M059J (cell line): ENCODE measurements at places on chromosomes 2 and 18. TPM values are rescaled to one million over a fixed set of nuclear protein-coding genes. Genes with fewer than 3 reads are reported as not detected.

Gene ARMC9
- total RNA-seq = 48.5 and 68.2 TPM in 2 replicates

Gene HOXD4
- 0.05 TPM in 1 of 2 replicates, not detected in the other for total RNA-seq

Gene GBX2
- total RNA-seq = 0.96 and 6.6 TPM in 2 replicates

Gene MARCO
- total RNA-seq = not detected in 2 replicates

Gene TUBB8B
- total RNA-seq = not detected in 2 replicates

Gene XPO1
- total RNA-seq = 134 and 210 TPM in 2 replicates

Gene C2orf80
- not detected in 2 replicates for total RNA-seq

Gene TCF7L1
- 0.05 TPM in 1 of 2 replicates, not detected in the other for total RNA-seq

Gene GTF2A1L
- total RNA-seq = 0.25 TPM in 1 of 2 replicates, not detected in the other

Gene TACR1
- 0.22 and 0.25 TPM in 2 replicates for total RNA-seq

Gene CNGA3
- total RNA-seq = not detected in 2 replicates

DNA sequence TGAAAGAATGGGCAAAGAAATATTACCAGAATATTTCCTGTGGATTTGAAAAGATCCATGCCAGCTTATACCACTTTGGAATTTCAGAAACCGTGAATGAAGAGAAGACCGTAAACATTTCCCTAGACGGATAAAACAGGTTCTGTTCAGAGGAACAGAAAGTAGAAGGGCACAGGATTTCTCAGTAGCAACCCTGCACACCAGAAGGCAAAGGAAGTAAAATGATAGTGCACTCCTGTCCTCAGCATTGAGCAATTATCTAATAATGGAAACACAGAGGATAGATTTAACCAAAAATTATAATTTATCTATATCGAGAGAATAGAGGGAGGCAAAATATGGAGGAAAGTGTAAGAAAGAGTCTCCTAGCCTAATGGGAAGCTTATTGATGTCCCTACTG, 87.0 kb upstream of the ITGA6 start:
- peak; percentile 20 for DNase-seq

DNA sequence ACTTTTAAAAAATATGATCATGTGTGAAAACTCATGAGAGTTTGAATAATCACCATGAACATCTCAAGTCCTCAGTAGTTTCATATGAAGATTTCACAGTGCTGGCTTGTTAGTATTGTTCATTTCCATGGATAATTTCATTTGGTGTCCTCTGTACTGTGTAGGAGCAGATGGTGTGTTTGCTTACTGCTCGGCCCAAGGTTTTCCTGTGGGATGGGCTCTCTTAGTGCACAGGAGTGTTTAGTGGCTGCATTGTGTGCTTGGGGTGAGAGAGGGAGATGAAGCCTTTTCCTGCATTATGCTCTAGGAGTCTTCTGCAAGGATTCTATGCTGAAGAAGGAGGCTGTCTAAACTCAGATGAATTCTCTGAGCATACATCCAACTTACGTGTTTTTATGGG, 270.6 kb downstream of the SOCS6 start:
- DNase-seq = no peak

DNA sequence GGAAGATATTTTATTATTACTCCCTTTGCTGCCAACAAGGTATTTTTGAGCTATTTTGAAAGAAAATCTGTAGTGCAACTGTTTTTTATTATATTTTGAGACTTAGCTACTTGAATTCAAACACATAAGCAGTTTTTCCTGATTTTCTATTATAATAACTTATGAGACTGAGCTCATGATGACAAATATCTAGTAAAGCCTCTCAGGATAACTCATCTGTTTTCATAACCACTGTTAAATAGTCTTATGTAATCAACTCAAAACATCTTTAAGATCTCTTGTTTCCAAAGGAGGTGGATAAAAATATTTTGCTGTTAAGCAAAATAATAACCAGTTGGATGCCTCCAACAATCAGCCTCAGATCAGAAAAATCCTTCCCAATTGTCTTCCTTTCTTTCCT, 21.9 kb upstream of the PPP1CB start:
- peak; percentile 18 for DNase-seq

- peak; percentile 25 for DNase-seq
Measured at GRCh38 chr2:239399433-239399920, 1.3 kb downstream of the HDAC4 start.

DNA sequence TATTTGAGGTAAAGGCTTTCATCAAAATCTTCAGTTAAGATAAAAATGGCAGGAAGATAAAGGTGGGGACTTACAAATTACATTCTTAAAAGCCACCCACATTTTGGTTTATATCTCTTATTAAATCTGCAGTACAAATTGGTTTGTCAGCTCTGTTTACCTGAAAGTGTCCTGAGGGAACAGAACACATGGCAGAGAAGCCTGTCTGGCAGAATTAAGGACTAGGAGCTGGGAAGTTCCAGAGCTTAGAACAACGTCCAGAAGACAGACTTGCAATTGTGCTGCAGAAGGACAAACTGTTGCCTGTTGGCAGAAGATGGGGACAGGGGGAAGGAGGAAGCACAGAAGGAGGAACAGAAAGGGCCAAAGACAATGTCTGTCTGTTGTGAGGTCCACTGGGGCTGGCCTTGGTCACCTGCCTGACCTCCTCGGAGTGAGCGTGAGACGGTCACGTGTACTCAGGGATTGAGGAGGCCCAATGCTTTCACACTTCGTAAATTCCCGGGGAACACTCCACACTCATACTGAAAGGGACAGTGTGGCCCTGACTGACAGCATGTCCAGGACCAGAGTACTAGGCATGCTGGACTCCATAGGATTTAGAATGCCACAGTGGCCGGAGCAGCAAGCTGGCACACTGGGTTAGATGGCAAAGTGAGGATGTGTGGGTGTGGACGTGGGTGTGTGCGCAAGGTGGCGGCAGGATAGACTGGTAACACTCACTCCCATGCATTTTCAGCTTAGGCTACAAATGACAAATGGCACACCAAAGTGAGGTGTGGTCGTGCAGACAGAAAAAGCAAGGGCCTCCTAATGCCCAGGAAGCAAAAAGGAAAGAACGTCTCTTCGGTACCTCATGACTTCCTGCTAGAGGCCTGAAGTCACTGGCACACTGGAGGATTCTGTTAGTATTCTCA, 210.9 kb upstream of the REV1 start:
- DNase-seq = no peak

DNA sequence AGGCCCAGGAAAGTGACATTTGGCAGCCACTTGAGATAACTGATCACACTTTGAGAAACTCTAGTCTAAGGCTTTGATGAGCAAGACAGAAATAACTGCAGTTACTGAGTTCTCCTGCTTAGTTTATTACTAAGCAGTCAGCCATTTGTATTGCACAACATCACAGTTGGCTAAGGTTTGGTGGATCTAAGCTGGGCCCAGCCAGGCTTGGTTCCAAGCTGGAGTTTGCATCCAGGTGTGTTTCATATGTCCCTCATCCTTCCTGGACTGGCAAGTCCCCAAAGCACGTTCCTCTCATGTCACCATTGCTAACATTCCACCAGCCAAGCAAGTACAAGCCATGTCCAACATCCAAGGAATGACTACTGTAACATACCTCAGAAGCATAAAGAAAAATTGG, 71.3 kb upstream of the ZNF532 start:
- DNase-seq = peak; percentile 89

DNA sequence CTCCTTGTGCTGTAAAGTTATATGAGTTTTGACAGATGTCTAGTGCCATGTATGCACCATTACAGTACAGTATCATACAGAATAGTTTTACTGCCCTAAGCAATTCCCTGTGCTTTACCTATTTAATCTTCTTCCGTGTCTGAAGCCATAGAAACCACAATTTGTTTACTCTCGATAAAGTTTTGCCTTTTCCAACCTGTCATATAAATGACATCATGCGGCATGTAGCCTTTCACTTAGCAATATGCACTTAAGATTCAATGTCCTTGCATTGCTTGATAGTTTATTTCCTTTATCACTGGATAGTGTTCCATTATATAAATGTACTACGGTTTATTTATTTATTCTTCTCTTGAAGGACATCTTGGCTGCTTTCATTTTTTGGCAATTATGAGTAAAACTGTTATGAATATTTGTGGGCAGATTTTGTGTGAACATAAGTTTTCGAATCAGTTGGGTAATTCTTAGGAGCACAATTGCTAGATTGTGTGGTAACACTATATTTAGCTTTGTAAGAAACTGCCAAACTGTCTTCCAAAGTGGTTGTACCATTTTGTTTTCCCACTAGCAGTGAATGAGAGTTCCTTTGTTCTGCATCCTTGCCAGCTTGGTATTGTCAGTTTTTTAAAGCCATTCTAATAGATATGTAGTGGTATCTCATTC, 136.8 kb upstream of the MAP3K20 start:
- peak; percentile 28 for DNase-seq

- DNase-seq = no peak
Measured at GRCh38 chr18:36759167-36759776, 69.5 kb downstream of the TPGS2 start.

GRCh38 chr2:56801770-56802169, 618.0 kb downstream of the CCDC85A start:
- peak; percentile 72 for DNase-seq

DNA sequence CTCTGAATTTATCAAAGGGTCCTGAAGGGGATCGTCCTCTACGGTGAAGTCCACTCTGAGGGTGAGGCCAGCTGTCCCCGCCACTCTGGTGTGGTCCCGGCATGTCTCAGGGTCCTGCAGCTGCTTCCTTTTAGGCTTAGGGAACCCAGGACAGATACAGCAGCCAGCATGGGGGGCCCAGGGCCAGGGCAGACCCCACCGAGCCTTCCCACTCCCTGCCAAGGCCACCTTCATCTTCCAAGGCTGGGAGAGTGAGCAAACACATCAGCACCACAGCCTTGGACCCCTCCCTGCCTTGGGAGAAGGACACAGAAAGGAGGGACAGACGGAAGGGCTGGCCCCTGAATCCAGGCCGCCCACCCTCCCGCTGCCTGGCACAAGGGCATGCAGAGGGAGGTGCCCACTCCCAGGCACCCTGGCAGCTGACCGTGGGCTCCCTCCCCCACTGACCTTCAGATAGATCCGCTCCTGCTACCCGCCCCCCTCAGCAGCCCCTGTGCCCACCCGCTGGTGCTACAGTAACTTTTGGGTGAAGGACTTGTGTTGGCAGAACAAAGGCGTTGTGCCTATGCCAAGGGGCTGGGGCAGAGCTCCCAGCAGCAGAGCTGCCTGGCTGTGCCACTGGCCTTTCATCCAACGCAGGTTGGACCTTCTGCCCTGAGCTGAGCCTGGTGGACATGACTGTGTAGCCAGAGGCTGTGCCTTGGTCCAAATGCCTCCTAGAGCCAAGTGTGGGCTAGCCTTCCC, 7.6 kb downstream of the CYP26B1 start:
- DNase-seq = no peak

GRCh38 chr2:68627615-68628014, 15.8 kb upstream of the PROKR1 start:
- DNase-seq = no peak

DNA sequence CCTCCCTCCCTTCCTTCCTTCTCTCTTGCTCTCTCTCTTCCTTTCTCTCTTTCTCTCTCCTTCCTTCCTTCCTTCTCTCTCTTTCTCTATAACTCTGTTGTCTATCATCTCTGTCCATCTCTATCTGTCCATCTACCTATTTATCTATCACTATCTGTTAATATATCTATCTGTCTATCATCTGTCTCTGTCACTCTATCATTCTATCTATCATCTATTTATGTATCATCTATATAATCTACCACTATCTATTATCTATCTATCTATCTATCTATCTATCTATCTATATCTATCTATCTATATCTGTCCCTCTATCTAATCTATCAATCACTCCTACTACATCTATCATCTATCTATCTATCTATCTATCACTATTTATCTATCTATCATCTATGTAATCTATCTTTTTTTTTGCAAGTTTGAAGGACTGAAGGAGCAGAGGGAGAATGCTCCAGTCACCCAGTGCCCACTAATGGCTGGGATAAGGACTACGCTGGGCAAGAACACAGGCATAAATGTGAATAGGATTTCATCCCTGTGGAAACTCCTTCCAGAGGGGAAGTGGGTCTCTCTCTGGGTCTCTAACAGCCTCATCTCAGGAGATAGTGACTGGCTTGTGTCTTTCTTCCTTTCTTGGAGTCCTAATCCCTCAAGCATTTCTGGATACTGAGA, 427.0 kb downstream of the LPIN1 start:
- peak; percentile 24 for DNase-seq

DNA sequence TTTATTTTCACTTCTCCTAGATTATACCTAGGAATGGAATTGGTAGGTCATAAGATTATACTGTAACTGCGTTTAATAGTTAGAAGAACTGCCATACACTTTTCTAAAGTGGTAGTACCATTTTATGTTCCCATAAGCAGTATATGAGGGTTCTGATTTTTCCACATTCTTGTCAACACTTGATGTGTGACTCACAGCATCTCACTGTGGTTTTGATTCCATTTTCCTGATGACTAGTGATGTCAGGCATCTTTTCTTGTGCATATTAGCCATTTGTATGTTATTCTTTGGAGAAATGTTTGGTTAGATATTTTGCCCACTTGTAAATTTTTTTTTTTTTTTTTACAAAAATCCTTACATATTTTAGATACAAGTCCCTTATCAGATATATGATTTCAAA, 2.3 kb downstream of the DCAF17 start:
- peak; percentile 89 for DNase-seq

GRCh38 chr2:195027947-195028346, 629.1 kb upstream of the SLC39A10 start:
- DNase-seq = no peak

GRCh38 chr2:73716543-73717250, 20.4 kb downstream of the TPRKB start:
- peak; percentile 51 for DNase-seq

- peak; percentile 86 for DNase-seq
Measured at GRCh38 chr2:156476850-156477206, 40.6 kb downstream of the GPD2 start.

GRCh38 chr2:136997557-136997956, 232.2 kb downstream of the THSD7B start:
- DNase-seq = peak; percentile 9

GRCh38 chr2:119252186-119253113, 28.8 kb downstream of the STEAP3 start:
- DNase-seq = peak; percentile 98

GRCh38 chr2:166572937-166573336, 78.9 kb upstream of the SCN7A start:
- no peak for DNase-seq

GRCh38 chr2:41668529-41668928, 379.3 kb upstream of the PKDCC start:
- DNase-seq = no peak

DNA sequence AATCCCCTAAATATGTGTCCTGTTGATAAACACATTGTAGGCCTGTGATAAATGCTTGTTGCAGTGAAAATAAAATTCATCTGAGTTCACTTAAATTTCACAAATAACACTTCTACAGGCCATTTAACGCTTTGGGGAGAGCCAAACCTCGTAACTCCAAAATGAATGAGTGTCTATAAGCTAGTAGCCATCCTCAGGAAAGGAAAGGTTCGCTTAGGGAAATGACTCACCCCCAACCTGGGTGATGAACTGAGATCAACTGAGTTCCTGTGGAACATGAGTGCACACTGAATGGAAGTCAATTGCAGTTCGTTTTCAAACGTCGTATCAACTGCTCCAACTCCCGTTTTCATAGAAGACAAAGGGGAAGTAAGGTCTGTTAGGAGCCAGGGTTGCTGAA, 527.6 kb upstream of the ID2 start:
- peak; percentile 39 for DNase-seq

DNA sequence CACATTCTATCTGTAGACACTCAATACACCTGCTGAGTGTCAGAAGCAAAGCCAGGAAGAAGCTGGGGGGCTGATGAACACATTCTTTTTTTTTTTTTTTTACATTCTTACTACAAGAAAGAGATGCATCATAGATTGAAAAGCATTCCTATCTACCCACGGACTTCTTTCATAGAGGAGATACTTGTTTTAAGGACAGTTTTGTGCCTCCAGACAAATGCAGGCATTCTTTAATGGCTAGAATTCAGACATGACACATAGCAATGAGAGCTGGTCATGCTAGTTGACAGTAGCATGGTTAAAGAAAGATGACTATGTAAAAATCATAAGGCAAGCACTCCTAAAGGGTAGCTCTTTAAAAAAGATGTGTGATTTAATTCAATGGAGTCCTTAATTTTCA, 110.2 kb downstream of the EPHA4 start:
- DNase-seq = no peak
